ENCODE measurements at places on chromosomes 2 and 18.

DNA sequence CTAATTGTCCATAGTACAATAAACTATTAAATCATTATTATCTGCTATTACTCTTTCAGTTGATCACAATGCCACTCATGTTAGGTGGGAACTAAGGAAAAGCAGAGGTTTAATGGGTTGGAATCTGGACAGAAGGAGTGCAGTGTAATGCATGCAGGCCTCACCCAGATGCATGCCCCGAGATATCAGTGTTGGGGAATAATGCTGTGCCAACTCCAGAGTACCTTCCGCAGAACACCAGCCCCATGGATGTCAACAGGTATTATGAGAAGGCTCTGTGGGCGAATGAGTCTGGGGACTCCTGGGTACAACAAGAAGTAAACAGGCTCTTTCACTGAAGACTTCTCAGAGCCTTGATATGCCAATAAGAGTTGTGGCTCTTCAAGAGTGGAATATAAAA is 377.4 kb downstream of the ALK start:
- no peak for DNase-seq

- peak; percentile 86 for DNase-seq
Measured at GRCh38 chr2:207676827-207677354, 34.5 kb upstream of the CCNYL1 start.

GRCh38 chr18:24985586-24985985 is 366.4 kb downstream of the ZNF521 start:
- no peak for DNase-seq

DNA sequence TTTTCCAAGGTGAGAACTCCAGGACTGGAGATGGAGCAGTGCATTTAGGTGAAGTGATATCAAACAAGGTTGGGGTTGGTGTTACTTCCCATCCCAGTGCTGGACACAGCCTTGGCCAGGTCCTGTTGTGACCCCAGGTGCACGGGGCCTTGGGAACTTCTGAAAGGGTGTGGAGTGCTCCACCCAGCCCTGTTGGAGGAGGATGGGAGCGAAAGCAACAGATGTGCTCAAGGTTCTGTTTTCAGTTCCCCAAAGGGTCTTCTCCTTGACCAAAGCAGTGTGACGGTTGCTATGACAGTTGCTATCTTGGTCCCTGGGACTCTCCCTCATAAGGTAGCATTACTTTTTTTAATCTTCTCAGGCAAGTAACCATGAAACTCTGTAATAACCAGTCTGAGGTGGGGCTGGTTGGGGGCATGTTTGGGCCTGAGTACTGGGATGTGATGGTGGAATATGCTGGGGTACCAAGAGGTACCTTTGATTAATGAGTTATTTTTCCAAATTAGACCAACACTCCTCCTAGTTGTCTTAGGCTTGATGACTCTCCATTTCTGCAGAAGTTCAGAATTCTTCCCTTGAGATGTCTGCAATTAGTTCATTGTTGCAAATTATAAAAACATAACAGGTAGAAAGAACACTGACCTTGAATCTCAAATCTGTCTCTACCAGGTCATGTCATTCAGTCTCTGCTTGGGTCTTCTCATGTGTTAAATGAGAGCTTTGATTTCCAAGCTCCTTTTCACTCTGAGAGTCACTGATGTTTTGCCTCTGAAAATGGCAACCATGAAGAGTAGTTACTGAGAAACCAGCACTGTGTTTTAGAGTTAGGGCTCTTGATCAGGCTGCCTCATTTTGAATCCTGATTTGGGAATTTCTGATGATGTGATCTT is 154.5 kb downstream of the RPIA start:
- no peak for DNase-seq

DNA sequence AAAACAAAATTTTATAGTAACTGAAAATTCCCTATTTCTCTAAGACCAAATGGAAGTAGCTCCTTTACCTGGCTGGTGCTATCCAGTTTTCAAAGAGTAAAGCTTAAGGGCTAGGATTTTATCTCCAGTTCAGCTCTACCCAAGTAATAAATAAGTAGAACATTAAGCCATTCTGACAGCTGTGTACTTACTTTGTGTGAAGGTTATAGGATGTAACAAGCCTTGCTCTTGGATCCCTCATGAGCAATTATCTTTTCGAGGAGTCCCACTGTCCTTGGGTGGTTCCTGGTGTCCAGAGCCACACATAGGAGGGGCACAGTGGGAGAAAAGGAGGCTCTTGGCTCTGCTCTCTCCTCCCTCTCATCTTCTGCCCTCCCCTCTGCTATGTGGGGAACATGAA is 45.5 kb downstream of the KIF5C start:
- no peak for DNase-seq

DNA sequence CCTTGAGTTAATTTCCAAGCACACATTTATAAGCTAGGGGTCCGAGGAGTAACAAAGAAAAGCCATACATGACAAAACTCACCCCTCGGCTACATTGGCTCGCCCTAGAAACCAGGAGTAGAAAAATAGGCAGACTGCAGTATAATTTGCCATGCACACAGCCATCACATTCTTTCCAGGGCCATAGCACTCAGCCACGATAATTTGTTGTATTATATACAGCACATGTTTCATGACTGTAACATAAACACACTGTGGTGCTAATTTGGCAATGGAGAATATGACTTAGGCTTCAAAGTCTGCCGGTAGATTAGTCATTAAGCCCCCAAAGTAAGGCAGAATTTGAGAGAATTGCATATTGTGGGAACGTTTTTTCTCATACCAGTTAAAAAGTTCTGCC is 254.9 kb downstream of the ZNF521 start:
- DNase-seq: no peak

- peak; percentile 70 for DNase-seq
Measured at GRCh38 chr2:27016801-27017325, 15.9 kb upstream of the TMEM214 start.

- DNase-seq: no peak
Measured at GRCh38 chr18:2087877-2088673, 483.2 kb downstream of the METTL4 start.

- no peak for DNase-seq
Measured at GRCh38 chr2:182586426-182586825, 129.6 kb upstream of the DNAJC10 start.

- no peak for DNase-seq
Measured at GRCh38 chr2:134508391-134508790, 210.4 kb downstream of the TMEM163 start.

GRCh38 chr2:238929242-238930081 is 81.6 kb downstream of the TWIST2 start:
- no peak for DNase-seq

DNA sequence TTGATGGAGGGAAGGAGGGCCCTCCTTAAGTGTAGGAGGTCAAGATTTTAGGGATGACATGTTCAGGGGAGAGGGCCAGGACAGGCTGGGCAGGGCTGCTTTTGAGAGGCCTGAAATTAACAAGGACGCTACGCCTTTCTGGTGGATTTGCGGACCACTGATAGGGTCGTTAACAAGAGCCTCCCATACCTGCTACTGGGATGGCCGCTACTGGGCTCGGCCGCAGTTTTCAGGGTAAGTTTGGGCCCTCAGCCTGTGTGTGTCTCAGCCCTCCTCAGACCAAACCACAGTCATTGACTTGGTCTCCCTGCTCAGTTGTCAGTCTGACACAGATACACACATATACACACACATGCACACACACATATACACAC is 180.9 kb downstream of the SMAD2 start:
- no peak for DNase-seq

DNA sequence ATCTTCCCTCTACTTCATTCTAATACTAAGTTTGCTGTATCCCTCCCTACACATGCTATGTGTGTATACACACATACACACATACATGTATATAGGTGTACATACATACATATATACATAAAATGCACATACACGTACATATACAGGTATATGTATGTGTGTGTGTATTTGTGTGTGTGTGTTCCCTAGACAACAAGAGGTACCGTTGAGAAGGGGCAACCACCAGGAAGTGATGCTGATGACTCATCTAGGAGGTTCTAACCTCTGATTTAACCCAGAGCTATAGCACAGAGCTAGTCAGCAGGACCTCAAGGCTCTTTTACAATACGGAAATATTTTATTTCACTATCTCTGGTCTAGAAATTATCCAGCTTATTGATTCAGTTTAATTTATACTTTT is 139.2 kb downstream of the LAMA3 start:
- peak; percentile 79 for DNase-seq

GRCh38 chr2:242020196-242021004 is 150.9 kb downstream of the RTP5 start:
- DNase-seq: peak; percentile 47

- peak; percentile 78 for DNase-seq
Measured at GRCh38 chr2:199378948-199379650, 78.6 kb downstream of the SATB2 start.

GRCh38 chr2:17482651-17483050 is 35.6 kb downstream of the RAD51AP2 start:
- DNase-seq: peak; percentile 1

GRCh38 chr18:22314001-22314400 is 103.7 kb downstream of the CTAGE1 start:
- peak; percentile 70 for DNase-seq

DNA sequence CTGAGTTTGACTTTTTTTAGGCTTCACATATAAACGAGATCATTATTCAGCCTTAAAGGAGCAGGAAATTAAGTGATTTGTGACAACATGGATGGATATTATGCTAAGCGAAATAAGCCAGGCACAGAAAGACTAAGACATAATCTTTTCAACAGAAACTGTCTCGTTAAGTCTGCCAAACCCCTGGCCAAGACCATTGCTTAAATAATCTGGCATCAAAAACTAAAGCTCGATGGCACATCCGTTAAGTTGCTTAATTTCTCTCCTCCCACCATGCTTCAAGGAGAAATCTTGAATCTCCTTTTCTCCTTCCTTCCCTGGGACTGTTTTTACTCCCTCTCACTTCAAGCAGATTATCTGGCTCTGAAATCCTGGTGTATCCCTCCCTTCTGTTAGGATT is 140.3 kb downstream of the GALNT14 start:
- no peak for DNase-seq

DNA sequence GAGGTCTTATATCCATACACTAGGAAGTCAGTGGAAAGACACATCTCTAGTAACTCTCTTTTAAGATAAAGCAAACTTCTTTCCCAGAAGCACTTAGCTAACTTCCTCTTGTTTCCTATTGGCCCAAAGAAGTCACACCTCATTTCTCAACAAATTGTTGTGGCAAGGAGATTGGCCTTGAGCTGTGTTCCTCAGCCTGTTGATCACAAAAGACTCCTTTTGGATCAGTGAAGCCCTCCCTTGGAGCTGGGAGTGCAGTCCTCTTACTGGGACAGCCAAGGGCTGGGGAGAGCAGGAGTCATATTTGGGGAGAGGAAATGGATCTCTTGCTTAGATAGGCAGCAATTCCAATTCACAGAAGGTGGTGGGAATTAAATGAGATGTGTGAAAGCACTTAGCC is 51.2 kb upstream of the DAPL1 start:
- no peak for DNase-seq

GRCh38 chr2:37947306-37947705 is 22.2 kb downstream of the RMDN2 start:
- DNase-seq: no peak

- DNase-seq: no peak
Measured at GRCh38 chr2:174124181-174124580, 124.2 kb downstream of the OLA1 start.

DNA sequence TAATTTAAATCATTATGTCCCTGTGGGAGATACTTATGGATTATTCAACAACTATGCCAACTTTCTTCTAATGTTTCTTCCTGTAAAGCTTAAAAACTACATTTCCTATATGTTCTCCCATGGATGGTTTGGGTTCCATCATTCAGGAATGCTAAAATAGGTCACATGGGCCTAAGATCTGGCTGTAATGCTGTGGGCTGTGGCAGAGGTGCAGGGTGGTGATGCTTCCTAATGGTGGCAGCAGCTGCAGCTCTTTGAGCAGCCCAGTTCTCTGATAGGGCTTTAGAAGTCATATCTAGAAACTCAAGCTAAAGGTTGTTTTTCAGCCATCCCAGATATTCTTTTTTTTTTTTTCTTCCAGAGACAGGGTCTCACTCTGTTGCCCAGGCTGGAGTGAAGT is 266.1 kb downstream of the ZNF385B start:
- peak; percentile 44 for DNase-seq

- DNase-seq: no peak
Measured at GRCh38 chr18:44195394-44196140, 485.1 kb upstream of the SETBP1 start.

DNA sequence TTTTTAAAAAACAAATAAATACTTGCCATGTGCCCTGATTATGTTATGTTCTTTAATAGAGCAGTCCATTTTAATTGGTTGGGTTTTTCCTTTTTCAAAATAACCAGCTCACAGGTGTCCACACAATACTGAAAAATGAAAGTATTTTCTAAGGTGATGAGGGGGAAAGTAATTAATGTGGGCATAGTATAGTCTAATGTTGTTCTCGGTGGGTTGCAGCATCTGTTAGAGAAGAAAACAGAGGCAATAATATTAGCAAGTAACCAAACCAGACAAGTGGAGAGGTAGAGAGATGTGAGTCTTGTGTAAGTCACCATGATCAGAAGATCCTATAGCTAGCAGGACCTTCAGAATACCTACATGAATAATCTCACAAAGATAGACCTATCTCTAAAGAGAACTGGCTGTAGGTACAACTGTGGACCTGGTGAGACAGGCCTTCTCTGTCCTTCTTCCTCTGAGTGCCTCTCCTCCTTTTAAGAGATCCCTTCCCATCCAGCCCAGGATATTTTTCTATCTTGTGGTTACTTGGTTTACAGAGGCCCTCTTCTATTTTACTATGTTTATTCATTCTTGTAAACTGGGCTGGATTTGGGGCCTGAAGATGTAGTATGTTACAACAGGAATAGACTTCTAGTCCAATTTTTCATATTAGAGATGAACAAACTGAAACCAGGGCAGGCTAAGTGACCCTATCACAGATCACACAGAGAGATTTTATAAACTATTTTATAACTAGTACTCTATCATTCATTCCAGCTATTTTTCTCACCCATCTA is 67.1 kb upstream of the MSTN start:
- no peak for DNase-seq

DNA sequence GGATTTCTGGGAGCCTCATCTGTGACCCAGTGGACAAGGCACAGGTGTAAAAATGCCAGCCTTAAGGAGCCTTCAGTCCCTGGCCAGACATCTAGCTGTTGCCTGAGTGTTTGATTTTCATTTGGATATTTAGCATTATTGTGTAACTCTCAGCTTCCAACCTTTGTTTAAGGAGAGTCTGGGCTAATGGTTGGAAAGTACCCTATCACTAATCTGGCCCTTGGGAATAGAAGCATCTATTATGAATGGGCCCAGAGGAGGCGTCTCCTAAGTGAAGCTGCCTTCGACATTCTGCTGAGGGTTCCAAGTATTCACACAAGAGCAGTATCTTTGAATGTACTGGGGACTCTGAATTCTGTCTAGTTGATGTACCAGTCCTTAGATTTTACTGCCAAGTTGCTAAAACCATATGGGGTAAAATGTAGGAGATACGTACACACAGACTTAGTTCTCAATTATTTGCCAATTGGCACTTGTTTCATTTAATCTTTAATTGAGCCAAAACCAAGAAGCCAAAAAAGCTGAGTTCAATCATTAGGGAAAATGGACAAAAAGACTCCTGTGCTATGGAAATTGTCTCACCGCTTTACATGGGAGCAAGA is 7.2 kb upstream of the ANKRD29 start:
- DNase-seq: no peak

DNA sequence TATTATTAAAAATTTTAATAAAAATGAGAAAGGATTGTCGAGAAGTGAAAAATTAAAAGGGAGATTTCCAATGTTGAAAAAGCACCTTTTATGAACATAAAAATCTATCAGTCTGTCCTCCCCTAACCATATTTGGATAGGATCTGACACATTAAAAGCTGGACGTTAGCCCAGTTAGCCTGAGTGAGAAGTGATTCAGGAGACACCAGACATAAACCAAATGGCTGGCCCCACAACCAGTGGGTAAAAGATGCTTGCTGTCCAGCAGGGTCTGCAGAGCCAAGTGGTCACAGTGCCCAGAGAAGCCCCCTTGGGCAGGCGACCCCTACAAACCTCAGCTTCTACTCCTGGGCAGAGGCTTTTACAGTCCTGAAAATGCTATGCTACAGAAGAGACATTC is 253.8 kb upstream of the LYPD1 start:
- DNase-seq: peak; percentile 75

All from EL (cell line).